Adrenal gland (tissue), 19 donors: ENCODE measurements at places on chromosomes 11 and 22.

- DNase-seq, result peak; percentile 60
Measured at GRCh38 chr11:76265771-76266241, 59.5 kb upstream of the WNT11 start.

GRCh38 chr11:133529807-133530500 lies 2.3 kb downstream of the OPCML start:
- DNase-seq, result no peak

DNA sequence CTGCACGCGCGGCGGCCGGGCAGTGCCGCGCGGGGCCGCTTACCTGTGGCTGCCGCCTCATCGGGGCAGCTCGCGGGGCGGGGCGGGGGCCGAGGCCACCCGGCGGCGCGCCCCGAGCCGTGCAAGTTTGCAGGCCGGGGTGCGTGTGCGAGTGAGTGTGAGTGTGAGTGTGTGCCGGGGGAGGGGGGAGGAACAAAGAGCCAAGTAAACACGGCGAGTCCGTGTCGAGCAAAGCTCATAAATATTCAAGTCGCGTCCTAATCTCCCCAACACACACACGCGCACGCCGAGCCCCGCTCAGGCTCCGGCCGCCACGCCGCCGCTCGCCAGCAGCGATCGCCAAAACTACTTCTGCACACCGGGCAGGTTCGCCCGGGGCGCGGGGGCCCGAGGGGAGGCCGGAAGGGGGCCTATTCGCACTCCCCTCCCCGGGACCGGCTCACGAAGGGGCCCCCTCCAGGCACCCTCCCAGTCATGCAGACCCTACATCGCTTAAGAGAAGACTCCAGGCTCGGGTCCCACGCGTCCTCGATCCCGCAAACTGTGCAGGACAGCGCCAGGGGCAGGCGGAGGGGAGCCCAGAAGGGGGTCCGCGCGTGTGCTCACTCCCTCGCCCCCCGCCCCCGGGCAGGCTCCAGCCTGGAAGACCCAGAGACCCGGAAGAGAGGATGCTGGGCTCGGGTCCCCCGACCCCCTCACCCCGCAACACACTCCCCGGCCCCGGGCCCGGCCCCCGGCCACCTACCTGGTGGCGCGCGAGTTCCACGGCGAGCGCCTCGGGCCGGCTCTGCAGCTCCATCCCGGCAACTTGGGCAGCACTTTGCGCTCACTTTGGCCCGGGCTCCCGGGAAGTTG lies 827 bp downstream of the PHF21B start:
- DNase-seq, result no peak

DNA sequence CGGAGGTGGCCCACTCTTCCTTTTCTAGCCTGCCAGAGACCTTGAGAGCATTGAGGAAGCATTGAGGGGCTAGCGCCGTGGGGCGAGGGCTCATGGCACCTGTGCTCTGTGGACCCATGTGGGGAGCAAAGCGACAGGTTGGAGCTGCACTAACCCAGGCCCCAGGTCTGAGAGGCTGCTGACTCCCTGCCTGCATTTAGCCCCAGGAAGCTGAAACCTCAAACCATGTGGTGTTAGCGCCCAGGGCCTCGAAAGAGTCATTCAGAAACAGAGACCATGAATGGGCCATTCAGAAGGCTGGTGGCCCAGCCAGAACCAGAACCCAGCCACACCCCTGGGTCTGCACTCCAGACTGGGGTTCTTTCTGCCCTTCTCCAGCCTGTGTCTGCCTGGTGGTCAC lies 88.6 kb downstream of the BCR start:
- no peak for DNase-seq

DNA sequence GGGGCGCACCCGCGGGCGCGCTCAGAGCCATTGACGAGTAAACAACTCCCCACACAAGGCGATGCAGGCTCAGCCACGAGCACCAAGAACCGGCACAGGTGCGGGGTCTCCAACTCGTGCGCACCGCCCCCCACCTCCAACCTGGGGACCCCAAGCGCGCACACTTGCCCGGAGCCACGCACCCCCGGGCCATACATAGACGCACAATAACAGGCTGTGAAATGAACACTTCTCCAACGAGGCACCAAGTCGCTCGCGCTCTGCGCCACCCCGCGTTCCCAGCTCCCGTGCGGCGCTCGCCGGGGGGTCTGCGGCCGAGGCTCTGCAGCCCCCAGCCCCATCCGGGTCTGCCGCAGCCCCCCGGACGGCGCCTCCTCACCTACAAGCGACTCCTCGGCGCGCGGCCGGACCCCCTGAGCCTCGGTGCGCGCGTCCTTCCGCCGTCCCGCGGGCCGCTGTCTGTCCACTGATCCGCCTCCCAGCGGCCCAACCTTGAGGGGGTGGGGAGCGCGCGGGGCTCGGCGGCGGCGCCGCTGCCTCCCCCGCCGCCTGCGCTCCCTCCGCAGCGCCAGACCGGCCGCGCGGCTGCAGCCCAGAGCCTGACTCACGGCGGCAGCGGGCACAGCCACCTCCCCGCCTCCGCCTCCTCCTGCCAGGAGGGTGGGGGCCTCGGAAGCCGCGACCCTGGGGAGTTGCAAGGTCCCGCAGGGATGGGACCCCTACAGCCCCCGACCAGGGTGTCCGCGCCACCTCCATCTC lies 1.6 kb downstream of the IFITM10 start:
- peak; percentile 77 for DNase-seq

- DNase-seq, result no peak
Measured at GRCh38 chr11:27965559-27965958, 142.4 kb downstream of the KIF18A start.

- DNase-seq, result no peak
Measured at GRCh38 chr22:35850831-35851230, 133.2 kb downstream of the APOL5 start.
